ENCODE measurements at places on chromosomes 7 and 10.

DNA sequence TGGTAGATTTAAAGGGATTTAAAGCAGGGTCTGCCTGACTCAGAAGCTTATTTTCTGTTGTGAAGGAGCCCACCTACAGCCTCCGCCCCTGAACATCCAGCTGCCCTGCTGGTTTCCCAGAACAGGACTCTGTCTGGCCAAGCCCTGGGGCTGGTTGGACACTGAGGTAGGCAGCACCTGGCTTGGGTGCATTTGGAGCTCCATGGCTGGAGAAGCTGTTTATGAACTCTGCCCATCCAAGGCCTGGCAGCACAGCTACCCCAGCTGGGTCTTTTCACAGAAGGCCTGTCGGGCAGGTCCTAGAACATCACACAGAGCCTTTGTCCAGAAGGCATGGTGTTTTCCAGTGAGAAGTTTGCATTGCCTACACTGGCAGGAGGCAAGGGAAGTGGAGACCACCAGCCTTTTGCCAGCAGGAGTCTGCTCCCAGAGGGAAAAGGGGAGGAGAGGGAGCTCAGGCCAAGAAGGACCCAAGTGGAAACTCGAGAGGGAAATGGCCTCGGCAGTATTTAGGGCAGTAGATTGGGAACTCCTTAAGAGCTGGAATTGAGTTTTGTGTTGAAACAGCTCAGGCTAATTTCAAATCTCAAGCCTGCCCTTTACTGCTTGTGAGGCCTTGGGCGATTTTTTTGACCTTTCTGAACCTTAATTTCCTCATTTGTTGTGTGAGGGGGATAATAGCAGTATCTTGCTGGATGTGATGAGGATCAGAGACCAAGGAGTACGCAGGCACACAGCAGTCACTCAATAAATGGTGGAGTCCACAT, 12.3 kb upstream of the PDCD4 start:
- DNase-seq: no peak

DNA sequence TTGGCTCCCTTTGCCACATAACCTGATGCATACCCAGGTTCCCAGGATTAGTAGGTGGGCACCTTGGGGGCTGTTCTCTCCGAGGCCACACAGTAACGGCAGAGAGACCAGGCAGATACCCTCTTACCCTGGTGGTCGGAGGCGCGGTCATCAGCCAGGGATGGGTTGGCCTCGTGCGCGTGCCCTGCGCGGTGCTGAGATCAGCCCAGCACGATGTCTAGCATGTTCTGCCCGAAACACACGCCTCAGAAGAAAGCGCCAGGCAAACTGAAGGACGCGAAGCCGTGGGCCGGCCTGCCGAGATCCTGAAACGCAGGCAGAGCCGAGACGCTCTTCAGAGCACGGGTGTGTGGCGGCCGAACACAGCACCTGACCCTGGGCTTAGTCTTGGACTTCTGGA, 34.7 kb upstream of the CFAP46 start:
- no peak for DNase-seq

DNA sequence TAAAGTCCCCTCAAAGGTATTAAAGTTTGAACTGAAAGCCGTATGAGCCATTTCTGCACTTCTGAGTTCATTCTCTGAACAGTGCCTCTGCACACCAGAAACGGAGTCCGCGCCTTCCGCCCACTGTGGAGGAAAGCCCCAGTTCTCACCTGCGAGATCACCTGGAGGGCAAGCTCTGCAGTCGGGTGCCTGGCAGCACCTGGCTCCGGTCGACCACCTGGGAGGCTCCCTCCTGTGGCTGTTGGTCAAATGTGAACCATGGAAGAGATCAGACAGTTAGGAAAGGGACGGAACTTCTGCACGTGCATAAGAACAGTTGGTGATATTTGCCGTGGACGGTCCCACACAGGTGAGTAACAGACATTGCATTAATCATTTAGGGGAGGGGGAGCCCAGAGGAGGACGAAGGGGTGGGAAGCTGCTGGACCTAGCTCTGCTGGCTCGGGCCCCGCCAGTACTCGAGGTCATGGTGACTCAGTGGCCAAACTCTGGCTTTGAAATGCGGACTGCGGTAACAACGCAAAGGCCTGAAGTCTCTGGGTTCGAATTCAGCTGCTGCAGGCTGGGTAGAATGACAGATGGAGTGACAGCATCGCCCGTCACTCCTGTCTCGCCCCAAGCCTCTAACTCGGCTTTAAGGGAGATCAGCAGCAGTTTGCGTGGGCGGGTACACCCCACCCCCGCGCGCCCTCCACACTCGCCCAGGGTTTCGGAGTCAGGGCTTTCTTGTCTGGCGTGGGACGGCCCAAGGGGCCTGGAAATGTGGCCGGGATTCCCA, 1.7 kb upstream of the DPYSL4 start:
- DNase-seq: no peak

DNA sequence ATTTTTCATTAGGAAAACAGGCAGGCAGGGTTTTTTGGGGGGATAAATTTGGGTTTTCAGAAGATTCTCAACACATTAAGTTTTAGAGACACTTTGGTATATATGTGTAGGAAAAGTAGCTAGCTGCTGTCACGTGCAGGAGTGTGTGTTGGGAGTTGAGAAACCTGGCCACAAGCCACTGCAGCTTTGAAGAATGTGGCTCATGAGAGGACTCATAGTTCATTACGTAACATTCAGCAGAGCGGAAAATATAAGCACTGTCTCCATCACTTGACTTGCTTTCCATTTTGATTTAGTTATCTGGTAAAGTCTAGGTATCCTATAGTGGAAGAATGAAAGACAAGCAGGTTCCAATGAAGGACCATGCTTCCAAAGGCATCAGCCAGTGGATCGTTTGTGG, 31.2 kb downstream of the SMNDC1 start:
- no peak for DNase-seq

DNA sequence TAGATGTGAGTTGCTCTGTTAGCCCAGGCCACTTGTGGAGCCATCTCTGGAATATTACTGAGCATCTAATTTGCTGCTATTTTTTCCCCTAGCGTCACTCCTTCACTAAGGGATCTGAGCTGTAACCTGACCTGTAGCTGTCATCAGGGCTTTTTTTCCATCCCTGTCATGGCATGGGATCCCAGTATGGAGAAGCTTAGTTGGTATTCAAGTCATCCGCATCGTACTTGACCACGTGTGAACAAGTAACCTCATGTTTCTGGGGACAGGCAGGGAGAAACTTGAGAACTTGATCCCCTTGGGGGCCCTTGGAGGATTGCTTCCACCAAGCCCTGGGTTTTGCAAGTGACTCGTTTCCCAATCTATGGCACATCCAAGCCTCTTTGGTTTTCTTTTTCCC, 474.4 kb upstream of the GALNT17 start:
- no peak for DNase-seq

DNA sequence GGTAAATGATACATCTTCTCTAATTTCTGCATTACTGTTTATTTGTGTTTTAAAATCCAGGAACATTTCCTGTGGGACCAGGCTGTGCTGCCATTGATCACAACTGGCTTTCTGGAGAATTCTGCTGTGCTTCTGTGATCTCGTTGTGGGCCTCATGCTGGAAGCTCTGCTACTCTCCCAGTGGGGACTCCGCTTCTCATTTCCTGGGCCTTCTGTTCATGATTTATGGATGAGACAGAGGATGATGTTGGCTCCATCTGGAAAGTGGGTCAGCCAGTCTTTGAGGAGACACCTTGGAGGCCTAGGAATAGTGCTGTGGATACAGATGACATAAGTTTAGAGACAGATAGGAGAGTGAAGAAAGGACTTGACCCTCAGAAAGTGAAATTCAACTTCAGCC, 15.2 kb upstream of the GPR158 start:
- DNase-seq: no peak

DNA sequence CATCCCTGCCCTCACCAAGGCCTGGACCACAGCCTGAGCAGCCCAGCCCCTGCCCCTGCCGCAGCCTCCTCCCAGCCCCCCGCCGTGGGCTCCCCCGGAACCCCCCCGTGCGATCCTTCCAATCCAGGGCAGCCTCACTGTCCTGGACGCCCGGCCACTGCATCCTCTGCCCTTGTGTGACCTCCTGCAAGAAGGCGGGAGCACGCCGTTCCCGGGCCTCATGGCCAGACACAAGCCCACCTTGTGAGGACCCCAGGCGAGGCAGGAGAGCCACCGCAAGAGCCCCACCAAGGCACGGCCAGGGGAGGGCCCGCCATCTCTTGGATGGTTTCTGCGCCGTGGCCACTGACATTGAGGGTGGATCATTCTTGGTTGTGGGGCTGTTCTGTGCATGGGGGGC, 7.8 kb upstream of the LFNG start:
- DNase-seq: no peak

Measured in stimulated activated CD4-positive, alpha-beta T cell treated with anti-CD3 and anti-CD28 coated beads, TNF-alpha, amount 100 ng/mL, for 1 hour (primary cell).